Stimulated activated CD8-positive, alpha-beta memory T cell treated with anti-CD3 and anti-CD28 coated beads, Interleukin-2, amount 100 ng/mL, for 1 hour (primary cell): ENCODE measurements at places on chromosomes 5 and 9.

GRCh38 chr5:124729720-124730359 is 16.6 kb downstream of the ZNF608 start:
- DNase-seq = no peak

DNA sequence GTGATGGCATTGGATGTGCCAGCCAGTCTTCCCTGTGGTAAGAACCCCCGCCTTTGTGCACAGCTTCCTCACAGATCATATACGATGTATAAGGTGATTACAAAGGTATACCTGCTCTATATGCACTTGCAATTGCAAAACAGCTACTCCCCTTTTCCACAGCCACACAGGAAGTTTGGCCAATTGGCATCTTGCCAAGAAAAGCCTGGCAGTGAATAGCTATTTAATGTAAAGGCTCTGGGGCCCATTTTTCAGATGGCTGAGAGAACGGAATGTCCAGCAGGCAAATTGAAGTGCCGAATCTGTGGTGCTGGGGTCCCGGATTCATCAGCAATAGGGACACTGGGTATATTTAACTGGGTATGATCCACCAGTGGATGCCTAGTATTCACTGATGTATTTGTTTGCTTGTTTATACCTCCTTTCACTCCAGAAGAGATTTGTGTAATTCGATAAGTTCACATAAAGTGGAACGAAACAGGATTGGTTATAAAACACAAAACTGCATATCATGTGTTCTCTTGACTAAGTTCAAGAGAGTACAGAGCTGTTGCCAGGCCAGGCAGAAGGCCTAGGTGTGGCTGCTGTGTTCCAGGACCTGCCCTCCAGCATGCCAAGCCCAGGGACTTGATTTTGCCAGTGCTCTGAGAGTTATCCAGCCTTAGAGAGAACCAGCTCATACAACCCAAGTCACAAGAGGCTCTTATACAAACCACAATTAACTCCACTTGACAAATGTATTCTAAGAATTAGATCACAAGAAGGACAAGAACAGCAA is 27.7 kb upstream of the GABRP start:
- no peak for DNase-seq

DNA sequence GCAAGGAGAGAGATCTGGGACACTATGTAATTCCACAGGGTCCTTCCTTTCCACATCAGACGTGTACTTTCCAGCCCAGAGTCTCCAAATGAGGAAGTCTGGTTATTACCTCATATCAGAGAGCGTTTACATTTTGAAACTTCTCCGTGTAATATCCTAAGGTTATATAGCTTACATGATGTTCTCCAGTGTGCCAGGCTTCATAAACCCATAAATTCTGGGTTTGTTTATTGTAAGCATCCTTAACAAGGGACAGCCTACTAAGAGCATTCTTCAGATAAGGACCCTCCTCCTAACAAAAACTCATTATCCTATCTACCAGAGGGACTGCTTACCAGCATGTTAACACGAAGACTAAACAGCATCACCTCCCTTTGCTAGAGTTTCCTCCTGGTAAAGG is 17.9 kb downstream of the SRFBP1 start:
- DNase-seq = no peak

DNA sequence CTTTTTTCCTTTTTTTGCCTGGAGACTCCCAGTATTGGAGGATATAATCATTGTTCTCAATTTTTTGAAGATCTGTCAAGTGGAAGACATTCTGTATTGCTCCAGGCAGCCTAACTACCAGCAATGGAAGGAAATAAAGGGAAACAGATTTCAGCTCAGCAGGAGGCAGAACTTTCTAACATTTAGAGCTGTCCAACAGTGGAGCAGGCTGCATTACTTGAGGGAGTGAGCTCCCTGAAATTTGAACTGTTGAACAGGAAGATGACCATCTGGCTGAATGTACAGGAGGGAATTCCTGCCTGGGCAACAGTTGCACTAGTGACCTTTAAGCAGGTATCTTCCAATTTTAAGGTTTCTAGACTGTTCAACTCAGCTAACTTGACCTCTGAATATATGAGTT is 1.1 kb upstream of the GAPVD1 start:
- no peak for DNase-seq

- no peak for DNase-seq
Measured at GRCh38 chr5:142287096-142287972, 37.5 kb downstream of the SPRY4 start.

DNA sequence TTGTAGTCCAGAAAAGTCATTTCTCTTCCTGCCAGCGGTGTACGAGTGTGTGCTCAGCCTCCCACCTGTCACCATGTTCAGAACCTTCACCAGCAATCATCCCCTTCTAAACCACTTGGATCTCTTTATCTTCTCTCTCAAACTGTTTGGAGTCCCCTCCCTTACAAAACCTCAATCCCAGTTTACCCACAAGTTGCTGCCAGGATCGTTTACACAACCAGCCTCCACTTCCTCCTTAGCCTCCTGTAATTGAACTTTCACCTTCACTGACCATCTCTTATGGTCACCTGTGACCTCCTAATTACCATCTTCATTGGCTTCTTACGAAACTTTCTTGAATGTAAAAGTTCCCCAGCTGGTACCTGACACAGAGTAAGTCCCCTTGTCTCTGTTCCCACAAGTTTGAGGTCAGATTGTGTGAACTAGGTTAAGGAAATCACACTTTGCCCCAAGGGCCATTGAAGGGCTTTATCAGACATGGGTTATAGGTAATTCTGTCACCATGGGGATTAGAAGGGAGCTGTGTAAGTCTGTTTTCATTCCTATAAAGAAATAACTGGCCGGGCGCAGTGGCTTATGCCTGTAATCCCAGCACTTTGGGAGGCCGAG is 20.0 kb downstream of the RNF44 start:
- no peak for DNase-seq

GRCh38 chr9:102445181-102445747 is 549.9 kb upstream of the CYLC2 start:
- DNase-seq = no peak

DNA sequence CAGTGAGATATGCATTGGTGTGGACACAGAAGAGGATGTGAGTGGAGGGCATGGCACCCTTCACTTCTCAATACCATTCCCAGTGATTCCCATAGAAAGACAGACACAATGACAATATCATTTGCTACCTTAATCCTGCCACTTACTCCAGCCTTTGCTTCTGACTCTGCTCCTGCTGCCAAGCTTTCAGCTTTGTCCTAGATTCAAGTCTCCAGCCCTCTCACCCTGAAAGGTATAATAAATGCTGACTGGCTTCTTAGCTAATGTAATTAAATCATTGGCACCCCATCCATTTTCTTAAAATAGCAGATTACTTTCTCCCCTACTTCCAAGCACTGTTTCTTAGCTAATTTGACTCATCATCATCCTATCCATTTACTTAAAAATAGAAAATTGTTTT is 41.1 kb upstream of the CDC42SE2 start:
- DNase-seq = no peak

- no peak for DNase-seq
Measured at GRCh38 chr5:164475339-164475977, 970.0 kb downstream of the MAT2B start.

GRCh38 chr5:125668884-125669283 is 754.3 kb upstream of the GRAMD2B start:
- no peak for DNase-seq

GRCh38 chr5:24703934-24704333 is 59.2 kb upstream of the CDH10 start:
- no peak for DNase-seq

DNA sequence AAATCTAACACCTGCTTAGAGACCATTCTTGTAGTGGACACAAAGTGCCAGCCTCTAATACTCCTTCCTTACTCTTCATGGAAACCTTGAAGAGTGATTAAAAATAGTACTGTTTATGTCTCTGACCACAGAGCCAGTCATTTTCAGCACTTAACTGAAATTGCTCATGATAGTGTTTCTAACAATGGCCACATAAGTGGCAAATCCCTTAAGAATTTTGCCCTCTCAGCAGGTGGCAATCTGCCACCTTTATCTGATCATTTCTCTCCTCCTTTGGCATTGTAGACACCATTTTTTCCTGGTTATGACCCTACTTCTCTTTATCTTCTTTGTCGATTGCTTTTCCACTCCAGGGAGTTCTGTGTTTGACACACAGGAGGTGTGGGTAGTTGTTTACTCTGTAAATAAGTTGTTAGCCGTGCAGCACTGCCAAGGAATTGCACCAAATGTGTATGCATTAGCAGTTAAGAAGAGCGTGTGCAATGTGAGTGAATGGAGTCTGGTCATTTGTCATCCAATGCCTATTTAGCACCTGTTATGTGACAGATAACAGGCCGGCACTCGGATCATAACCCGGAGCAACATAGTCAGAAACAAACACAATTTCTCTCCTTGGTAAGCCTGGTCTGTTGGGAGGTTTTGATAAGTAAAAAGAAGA is 36.8 kb upstream of the STARD4 start:
- DNase-seq = no peak

- DNase-seq = no peak
Measured at GRCh38 chr5:30891660-30892059, 301.8 kb upstream of the CDH6 start.

GRCh38 chr9:85554349-85554748 is 187.4 kb downstream of the AGTPBP1 start:
- DNase-seq = no peak

DNA sequence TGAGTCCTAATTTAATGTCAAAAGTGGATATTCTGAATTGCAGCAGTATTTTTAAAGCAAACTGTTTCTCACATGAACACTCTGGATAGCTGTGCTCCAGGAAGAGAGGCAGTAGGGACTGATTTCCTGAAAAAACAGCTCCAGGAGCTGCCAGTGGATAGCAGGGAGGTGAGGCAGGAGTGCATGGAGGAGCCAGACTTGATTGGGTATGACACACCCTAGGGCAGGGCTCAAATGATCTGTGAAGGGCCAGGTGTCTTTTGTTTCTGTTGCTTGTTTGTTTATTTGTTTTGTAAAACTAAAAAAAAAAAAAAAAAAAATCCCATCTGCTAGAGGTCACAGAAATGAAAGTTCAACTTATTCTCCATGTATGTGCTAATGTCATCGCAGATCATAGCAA is 83.4 kb downstream of the ADRB2 start:
- no peak for DNase-seq

DNA sequence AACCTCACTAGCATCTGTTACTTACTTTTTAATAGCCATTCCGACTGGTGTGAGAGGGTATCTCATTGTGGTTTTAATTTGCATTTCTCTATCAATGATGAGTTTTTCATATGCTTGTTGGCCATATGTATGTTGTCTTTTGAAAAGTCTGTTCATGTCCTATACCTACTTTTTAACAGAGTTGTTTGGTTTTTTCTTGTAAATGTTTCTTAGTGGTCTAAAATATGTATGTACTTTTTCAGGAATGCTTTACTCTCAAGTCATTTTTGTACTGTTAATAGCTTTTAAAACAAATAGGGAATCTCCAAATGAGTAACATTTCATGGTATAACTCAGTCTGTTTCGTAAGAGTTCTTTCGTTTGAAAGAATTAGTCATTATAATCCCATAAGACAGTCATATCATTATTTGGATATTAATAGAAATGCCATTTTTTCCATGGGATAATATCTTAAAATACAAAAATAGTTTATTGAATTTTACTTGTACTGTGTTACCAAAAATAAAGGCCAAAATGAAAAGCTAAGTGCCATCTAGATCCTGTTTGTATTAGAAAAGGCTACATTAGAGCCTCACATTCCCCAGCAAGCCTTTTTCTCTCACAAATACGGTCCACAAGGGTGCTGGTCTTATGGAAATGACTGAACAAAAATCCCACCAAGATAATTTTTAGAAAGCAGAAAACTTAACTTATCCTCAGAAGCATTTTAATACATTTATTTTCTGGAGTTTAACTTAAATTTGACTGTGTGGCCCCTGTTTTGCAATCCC is 247.7 kb downstream of the PJA2 start:
- DNase-seq = no peak

GRCh38 chr9:123656565-123656964 is 273.4 kb downstream of the DENND1A start:
- DNase-seq = no peak

GRCh38 chr9:124894741-124895170 is 32.8 kb downstream of the ARPC5L start:
- DNase-seq = no peak

- no peak for DNase-seq
Measured at GRCh38 chr5:36598045-36598444, 8.4 kb upstream of the SLC1A3 start.

- no peak for DNase-seq
Measured at GRCh38 chr9:86186696-86187095, 72.8 kb downstream of the C9orf153 start.

- DNase-seq = no peak
Measured at GRCh38 chr9:99663856-99664255, 157.8 kb upstream of the NR4A3 start.

GRCh38 chr5:121024416-121025311 is 560.6 kb downstream of the PRR16 start:
- no peak for DNase-seq

- no peak for DNase-seq
Measured at GRCh38 chr5:88487066-88487465, 218.4 kb upstream of the TMEM161B start.

DNA sequence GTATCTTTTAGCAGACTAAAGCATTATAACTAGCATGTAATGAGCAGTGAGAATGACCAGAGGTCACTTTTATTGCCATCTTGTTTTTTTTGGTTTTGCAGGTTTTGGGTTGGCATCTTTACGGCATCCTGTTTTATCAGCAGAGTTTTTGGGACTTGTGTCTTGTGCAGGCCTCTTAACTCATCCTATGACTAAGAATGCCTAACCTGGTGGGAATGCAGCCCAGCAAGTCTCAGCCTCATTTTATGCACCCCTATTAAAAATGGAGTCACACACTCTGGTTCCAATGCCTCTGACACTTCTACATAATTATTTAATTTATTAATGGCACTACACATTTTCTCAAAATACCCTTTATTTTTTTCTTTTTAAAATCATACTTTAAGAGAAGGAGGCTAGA is 726.5 kb upstream of the RIOK2 start:
- DNase-seq = no peak

GRCh38 chr5:29982457-29982856 is 1211.0 kb upstream of the CDH6 start:
- DNase-seq = no peak

DNA sequence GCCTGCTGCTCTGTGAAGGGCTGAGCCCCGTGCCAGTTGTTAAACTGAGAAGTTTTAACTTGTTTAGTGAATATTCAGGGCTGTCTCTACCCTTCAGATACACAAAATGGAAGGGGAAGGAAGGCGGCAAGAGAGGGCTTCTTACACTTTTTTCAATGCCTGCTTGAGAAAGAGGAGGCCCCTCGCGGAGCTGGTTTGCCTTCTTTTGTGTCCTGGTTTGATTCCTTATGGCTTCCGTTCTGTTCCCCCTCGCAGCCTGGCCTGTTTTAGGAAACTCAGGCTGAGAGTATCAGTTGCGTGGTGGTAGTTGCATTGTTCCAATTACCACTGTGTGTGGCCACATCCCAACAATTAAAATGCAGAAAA is 1.0 kb downstream of the FAM53C start:
- no peak for DNase-seq
